Activated naive CD8-positive, alpha-beta T cell treated with anti-CD3 and anti-CD28 coated beads for 36 hours (primary cell): ENCODE measurements at places on chromosomes 3 and 15.

GRCh38 chr15:62779036-62779770 is 263.3 kb upstream of the TPM1 start:
- DNase-seq = no peak

DNA sequence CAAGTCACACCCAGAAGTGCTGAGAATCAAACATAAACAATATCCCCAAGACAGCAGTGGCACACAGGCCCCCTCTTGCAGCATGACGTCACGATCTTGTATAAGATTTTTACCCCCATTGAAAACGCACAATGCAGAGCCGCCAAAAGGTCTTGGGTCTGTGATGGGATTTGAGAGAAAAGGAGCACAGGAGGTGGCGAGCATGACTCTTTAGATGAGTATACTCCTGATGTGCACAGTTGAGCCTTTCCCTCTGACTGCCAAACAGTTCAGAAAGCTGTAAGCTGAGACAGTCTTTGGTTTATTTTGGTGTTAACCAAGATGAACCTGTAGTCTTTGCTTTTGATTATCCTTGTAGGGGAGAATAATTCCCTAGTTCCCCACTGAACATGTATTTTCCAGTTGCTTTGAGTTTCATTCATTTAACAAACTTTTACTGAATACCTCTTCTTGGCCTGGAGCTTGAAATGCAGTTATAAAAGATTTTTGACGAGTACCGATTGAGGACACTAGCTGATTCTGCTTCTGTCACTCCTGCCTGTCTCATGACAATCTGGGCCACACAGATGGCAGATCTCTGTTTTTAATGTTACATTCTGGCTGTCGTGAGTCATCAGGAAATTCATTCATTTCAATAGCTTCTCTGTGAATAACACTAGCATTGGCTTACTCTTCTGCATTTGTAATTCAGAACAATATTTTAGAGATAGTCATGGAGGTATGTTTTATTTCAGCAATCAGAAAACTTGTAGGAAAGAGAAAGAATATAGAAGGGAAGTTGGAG is 28.9 kb downstream of the CFAP91 start:
- DNase-seq = no peak

DNA sequence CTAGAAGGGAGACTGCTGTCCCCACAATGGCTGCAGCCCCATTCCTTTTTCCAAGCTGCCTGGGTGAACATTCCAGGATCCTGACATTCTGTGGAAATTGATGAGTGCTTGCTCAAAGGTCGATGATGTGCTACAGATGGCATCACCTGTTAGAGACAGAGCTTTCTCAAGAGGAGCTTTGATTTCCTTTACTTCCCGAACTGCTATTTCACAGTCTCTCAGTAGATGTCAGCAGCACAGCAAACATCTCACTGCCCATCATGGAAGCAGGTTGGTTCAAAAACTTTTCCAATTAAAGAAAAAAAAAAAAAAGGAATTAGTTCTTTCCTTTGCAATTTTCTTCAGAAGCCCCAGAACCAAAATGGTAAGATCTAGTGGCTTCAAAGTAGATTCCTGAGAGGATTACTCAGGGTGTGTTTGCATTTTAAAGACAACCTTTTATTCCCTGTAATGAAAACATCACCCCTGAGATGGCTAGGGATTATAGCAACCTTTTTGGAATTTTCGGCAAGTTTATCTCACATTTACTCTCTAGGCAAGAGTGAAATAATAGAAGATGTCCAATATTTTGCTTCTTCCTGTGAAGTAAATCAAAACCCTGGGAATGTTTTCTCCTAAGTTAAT is 44.8 kb downstream of the POLR2M start:
- DNase-seq = no peak

DNA sequence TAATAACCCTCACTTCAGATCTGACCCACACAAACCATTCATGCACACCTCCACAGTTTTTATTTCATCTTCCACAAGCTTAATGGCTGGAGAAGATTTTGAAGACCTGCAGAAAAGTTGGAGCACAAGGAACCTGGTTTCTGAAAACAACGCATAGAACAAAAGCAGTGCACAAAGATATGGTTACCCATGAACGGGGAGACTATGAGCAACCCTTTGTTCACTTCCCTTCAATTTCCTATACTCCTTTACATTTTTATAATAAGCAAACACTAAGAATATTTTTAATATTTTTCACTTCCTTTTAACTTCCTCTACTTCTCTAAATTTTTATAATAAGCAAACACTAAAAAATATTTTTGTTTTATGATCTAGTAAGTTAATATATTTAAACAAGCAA is 103.5 kb upstream of the UBE2E2 start:
- no peak for DNase-seq

- DNase-seq = no peak
Observed at GRCh38 chr15:66019826-66020398, 150.6 kb downstream of the RAB11A start.

- no peak for DNase-seq
Observed at GRCh38 chr3:130377960-130378676, 32.6 kb downstream of the COL6A5 start.

- DNase-seq = no peak
Observed at GRCh38 chr15:72472992-72473610, 1.0 kb upstream of the ARIH1 start.

GRCh38 chr3:48142316-48142870 is 45.8 kb downstream of the CDC25A start:
- DNase-seq = no peak
